ENCODE measurements at places on chromosomes 12 and 14.

- DNase-seq, result peak; percentile 3
Measured at GRCh38 chr14:28867571-28867970, 101.0 kb downstream of the FOXG1 start.

- DNase-seq, result no peak
Measured at GRCh38 chr14:28876572-28876945, 110.0 kb downstream of the FOXG1 start.

GRCh38 chr12:29160230-29160629, 11.2 kb downstream of the FAR2 start:
- no peak for DNase-seq

DNA sequence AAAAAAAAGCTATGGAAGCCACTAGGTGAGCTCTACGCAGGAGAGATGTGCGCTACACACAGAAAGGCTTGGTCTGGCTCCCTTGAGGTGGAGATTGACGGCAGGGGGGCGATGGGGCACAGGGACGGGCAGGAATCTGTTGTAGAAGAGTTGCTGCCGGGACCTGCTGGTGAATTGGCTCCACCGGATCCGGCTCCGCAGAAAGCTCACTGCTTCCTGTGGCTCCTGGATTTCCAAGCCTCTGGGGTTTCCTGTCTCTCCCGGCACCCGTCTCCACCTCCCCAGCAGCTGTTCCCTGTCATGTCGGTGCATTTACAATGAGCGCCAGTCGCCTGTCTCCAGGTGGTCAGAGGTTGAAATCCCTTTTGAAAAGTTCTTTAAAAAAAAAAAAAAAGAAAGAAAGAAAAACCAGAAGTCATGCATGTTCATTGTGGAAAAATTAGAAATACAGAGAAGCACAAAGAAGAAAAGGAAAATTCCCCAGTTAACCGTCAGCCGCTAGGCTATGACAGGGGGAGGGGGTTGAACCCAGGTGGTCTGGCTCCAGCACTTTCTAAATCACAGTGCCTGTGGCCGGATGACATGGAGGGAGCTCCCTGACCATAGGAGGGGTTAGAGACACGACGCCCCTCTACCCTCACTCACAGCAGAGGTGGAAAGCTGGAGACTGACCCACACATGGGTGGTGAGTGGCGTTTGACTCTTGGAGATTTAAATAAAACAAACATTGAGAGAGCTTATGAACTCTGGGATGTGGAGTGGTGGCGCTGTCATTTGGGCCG, 20.8 kb downstream of the FAM222A start:
- DNase-seq, result no peak

GRCh38 chr12:30930641-30931040, 4.1 kb downstream of the TSPAN11 start:
- no peak for DNase-seq

DNA sequence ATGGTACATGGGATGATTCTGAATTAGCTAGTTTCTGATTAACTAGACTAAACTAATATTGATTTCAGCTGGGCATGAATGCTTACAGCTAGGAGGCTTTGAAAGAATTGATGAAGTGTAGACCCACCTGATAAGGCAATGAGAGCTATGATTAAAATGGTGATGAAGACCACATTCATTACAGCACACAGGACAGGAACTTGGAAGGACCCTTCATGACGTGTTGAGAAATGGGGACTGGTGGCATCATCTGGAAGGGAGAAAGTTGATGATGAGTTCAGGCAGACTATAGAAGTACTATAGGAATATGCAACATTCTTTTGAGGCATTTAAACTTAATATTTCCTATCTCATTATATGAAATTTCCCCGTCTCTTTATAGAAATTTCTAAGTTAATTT, 4.5 kb downstream of the CD69 start:
- no peak for DNase-seq

DNA sequence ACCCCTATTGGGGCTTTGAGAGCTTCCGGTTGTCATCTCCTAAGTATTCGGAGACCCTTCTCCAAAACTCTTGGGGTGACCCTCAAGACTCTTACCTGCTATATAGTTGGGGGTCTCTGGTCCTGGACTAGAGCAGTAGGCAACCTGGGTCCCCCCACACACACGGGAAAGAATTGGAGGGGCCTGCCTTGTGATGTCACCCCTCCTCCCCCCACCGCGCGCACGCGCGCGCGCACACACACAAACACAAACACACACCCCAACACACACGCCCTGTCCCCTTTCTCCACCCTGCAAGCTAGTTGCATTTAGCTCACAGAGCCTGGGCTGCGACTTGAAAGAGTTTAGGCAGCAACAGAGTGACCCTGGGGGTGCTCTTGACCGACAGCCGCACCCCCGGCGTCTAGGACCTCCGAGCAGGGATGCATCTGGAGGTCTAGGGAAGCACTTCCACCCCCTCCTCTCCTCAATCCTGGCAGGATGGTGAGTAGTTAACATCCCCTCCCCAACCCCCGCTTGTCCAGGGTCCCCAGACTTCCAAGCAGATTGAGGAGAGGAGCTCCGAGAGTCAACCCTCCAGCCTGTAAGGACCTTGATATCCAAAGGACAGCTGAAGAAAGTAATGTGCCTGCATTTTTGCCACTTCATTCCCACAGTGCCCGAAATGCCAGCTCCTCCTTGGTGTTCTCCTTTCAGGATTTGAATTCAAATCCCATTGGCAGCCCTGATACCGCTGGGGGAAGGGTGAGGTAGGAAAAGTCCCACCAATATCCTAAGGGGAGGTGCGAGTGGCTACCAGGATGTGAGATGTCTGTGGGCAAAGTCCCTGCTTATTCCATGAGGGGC, 1.4 kb upstream of the DNAJC14 start:
- peak; percentile 68 for DNase-seq

GRCh38 chr12:124445121-124445718, 122.2 kb downstream of the NCOR2 start:
- DNase-seq, result no peak

DNA sequence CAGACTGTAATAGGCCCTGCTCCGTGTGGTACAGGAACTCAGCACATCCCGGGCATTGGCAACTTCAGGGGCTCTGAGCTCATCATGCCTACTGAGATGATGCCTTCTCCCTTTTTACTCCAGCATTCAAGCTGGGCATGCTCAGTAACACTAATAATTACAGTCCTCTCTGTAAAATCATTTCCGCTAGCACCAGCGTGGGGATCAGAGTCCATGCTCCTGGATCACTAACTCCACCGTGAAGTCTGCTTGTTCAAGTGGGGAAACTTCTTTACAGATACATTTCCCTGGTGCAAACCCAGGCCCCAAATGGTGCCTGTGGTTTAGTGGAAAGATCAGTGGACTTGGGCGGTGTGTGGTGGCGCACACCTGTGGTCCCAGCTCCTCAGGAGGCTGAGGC, 16.7 kb downstream of the CLSTN3 start:
- no peak for DNase-seq

GRCh38 chr12:16348435-16349130, 1.1 kb downstream of the MGST1 start:
- DNase-seq, result peak; percentile 66

- DNase-seq, result peak; percentile 17
Measured at GRCh38 chr12:78671295-78671694, 193.3 kb upstream of the SYT1 start.

- peak; percentile 35 for DNase-seq
Measured at GRCh38 chr14:59394268-59394667, 70.9 kb downstream of the GPR135 start.

DNA sequence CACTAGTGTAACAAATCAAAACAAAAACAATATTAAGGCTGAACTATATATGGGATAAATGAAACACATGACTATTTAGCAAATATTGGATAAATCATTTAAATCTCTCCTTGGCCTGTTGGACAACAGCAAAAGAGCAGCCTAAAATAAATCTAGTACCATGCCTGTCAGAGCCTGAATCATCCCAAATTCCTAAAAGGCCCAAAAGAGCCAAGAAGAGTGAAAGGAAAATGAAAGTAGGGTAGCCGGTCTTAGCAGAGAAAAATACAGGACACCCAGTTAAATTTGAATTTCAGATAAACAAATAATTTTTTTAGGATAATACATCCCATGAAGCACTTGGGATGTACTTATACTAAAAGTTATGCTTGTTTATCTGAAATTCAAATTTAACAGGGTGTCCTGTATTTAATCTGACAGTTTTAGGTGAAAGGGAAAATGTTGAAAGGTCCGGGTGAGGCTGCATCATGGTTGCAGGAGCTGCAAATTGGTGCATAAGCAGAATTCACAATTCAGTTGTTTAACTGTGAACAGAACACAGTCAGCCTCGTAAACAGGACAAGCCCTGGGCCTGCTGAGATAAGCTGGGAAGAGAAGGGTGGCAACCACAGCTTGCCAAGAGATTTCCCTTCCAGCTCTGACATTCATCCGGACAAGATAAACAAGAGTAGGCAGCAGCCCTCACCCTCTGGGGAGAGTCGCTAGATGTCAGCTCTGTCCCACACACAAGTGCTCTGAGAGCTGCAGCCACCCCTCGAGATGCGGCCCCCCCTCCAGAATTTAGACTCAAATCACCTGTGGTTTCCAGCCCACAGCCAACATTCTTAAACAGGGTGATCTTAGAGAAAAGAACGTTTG, 30.3 kb downstream of the DMAC2L start:
- DNase-seq, result peak; percentile 76

DNA sequence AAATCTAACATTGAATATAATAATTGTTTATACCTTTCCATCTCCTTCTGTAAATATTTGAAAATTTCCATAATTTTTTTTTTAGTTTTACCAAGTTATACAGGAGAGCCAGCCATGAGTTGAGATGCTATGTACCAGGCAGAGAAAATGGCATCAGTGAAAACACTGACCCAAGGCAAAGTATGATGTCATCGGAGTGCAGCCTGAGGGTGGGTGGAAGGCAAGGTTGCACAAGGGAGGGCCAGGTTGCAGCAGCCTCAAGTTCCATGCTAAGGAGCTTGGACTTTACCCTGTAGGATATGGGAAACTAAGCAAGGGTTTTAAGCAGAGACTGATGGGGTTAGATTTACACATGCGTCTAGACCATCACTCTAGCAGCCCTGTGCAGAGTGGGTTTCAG, 441.1 kb downstream of the BCAT1 start:
- no peak for DNase-seq

DNA sequence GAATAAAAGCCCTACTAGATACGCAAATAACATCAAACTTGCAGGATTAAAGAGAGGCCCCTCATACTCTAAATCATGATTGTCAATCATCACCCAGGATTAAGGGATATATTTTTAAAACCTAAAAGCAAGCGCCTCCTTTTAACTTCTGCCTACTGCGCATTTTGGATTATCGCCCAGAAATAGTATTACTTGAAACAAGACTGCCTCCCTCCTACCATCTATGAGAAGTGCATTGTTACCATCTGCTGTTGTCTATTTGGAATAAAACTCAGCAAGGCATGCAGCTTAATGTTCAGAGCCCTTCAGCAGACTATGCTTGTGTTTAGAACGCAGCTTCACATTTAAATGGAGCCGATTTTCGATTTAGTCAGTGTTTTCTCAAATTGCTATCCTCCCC, 79.6 kb downstream of the EXOC5 start:
- peak; percentile 45 for DNase-seq

- peak; percentile 75 for DNase-seq
Measured at GRCh38 chr14:81164167-81164774, 56.5 kb downstream of the GTF2A1 start.

DNA sequence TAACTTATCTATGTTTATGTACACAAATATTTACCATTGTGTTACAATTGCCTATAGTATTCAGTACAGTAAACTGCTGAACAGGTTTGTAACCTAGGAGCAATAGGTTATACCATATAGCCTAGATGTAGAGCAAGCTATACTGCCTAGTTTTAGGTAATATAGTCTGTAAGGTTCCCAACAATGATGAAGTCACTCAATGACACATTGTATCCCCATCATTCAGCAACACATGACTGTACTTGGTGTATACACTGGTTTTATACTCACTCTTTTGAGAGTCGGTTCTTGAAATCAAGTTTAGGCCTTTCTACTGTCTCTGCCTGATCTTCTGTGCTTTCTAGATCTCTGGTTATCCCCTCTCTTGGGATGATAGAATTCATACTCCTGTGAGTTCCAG, 5.5 kb downstream of the RNASE1 start:
- DNase-seq, result peak; percentile 5

DNA sequence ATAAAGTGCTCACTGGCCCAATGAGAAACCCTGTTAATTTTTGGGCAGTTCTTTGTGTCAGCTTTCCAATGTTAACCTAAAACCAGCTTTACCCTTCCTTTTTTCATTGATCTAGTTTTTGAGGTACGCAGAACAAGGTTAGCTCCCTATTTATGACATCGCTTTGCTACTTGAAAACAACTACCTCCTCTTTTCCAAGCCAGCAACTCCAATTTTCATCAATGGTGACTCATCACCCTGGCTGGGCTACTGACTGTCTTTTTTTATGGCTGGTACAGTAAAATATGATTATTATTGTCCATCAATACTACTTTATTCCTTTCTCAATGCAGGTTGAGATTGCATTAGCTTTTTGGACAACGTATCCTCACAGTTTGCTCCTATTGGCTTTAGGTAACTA, 22.5 kb upstream of the AKAP6 start:
- peak; percentile 34 for DNase-seq

- DNase-seq, result no peak
Measured at GRCh38 chr12:132065609-132066344, 78.3 kb downstream of the DDX51 start.

GRCh38 chr12:16324772-16325171, 22.7 kb upstream of the MGST1 start:
- DNase-seq, result no peak

- no peak for DNase-seq
Measured at GRCh38 chr12:114703060-114703493, 19.1 kb upstream of the TBX3 start.

DNA sequence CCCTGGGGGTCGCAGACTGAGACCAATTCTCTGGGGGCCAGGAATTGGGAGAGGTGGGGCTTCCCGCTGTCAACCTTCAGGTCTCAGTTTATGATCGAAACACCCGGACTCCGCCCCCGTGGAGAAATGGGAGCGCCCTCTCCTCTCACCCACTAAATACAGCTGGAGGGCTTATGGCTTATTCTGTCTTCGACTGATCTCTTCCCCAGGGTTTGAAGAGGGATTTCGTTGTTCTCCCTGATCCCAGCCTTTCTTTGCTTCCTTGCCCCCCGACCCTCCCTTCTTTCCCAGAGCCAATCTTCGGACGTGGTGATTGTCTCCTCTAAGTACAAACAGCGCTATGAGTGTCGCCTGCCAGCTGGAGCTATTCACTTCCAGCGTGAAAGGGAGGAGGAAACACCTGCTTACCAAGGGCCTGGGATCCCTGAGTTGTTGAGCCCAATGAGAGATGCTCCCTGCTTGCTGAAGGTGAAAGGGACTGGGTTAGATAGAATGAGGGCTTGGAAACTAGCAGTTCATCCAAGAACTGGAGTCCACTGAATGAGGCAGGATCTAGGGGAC, 607 bp downstream of the OS9 start:
- peak; percentile 46 for DNase-seq
